ENCODE measurements at places on chromosomes 5 and 9.

DNA sequence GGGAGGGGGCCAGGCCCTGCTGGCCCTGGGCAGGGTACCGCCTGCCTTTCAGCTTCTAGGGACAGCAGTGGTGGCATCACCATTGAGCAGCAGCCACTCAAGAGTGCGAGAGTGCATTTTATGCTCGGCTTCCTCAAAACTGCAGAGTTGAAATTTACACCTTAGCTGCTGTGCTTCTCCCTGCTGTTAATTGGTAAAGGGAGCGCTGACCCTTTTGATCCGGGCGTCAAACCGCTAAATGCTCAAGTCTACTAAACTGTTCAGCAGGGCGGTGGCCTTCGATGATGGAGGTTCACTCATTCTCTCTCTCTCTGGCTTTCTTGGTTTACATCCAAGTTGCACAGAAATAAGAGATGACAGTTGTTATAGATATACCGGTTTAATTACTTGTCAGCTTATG, 368.6 kb upstream of the IRX2 start:
- DNase-seq = no peak

GRCh38 chr9:118366228-118366627, 662.0 kb downstream of the TLR4 start:
- no peak for DNase-seq

DNA sequence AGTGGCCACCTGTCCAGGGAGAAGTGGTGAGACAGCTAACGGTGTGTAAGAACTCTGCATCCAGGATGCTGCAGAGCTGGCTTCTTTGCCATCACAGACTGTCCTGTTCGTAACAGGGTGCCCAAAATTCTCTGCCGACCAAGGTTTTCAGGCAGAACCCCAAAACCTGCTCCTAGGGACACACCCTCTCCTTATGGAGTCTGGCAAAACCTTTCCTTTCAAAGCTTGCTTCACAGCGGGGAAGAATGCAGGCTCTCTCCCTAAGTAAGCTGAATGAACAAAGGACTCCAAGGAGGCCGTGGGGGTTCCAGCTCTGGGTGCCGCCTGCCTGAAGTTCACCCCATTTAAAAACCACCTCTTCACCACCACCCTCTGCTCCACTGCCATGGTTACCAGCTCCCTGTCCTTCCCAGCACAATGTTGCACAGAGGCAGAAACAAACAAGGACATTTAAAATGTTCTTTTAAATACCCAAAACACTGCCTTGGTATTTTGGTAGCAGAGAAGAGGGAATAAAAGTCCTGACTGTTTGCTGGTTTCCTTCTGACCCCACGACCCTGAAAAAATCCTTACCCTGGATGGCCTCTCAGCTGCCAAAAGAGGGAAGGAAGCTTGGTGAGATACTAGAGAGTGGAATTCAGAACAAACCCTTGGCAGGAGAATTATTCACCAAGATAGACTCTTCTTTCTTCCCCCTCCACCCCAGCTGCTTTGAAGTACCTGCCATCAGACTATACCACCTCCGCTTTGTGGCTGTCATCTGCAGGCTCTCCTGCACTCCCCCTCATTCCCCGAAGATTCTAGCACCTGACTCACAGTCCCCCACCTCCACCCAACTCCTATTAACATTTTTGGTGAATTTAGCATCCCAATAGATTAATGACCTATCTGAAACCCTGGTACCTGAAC, 7.1 kb upstream of the KLF9 start:
- DNase-seq = peak; percentile 51

DNA sequence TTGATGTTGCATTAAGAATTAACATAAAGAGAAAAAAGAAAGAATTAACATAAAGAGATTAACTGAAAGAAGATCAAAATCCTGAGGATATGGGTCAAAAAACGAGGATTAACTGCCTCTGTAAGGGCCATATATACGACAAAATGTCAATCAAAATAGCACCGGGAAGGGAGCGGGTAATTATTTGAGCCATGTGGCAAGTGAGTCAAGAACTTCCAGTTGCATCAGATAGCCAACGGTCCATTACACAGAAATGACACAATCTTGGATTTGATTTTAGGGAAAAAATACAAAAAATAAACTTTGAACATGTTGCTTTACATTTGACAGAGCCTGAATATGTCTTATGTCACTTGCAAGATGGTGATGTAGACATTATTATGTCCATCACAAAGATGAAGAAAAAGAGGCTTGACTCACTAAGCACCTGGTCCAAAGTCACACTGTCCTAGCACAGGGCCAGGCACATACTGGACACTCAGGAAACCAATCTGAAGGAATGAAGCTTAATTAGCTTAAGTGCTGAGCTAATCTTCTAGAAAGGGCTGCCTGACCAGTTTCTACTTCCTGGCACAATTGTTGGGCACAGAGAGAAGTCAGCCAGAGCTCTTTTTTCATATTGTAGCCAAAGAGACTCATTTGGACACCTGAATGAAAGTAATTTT, 273.2 kb upstream of the PAPPA start:
- DNase-seq = no peak

- no peak for DNase-seq
These were observed 34.8 kb downstream of the THBS4 start for GRCh38 chr5:80069918-80070318.

DNA sequence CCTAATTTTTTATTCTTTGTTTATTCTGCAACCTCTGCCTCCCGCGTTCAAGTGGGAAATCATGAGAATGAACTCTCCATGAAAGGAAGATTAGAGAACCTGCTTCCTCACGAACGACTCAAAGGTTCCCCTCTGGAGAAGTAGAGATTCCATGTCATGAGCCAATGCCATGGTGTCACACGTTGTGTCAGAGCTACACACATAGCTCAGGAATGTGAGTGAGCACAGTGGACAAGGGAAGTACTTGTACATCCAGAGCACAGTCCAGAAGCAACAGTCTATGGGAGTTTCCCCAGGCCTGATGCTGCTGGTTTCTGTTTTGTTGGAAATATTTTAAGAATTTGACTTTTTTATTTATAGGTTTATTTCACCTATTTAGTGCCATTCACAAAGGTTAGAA, 26.8 kb upstream of the PPP2CA start:
- peak; percentile 24 for DNase-seq

- DNase-seq = no peak
These were observed 15.7 kb downstream of the BRD3OS start for GRCh38 chr9:134040781-134041648.

DNA sequence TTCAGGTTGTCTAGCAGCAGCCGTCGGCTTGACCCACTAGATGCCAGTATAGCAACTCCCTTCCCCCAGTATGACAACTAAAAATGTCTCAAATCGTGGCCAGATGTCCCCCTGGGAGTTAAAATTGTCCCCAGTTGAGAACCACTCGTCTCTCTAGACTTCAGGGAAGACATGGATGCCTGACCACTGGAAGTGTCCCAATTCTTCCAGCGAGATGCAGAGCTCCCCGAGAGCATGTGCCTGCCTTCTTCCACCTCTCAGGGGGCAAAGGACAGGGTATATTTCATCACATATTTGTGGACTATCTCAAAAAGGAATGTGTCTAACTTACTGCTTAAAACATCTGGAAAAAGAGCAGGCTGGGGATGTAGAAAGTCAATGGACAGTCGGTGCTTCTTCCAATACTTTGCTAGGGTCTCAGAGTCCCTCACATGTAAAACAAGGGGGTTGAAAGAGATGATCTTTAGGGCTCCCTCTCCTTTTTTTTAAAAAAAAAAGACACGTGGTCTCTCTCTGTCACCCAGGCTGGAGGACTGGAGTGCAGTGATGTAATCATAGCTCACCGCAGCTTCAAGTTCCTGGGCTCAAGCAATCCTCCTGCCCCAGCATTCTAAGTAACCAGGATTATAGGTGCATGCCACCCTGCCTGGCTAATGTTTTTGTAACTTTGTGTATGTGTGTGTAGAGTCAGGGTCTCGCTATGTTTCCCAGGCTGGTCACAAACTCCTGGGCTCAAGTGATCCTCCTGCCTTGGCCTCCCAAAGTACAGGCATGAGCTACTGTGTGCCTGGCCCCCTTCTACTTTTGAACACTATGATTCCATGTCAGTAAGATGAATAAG, 190.6 kb downstream of the DAB2IP start:
- no peak for DNase-seq

- no peak for DNase-seq
These were observed 78.1 kb downstream of the ADAMTS2 start for GRCh38 chr5:179267071-179267670.

GRCh38 chr5:159663986-159664385, 252.3 kb upstream of the ADRA1B start:
- no peak for DNase-seq

- DNase-seq = no peak
These were observed 43.2 kb downstream of the NPR3 start for GRCh38 chr5:32754284-32754683.

DNA sequence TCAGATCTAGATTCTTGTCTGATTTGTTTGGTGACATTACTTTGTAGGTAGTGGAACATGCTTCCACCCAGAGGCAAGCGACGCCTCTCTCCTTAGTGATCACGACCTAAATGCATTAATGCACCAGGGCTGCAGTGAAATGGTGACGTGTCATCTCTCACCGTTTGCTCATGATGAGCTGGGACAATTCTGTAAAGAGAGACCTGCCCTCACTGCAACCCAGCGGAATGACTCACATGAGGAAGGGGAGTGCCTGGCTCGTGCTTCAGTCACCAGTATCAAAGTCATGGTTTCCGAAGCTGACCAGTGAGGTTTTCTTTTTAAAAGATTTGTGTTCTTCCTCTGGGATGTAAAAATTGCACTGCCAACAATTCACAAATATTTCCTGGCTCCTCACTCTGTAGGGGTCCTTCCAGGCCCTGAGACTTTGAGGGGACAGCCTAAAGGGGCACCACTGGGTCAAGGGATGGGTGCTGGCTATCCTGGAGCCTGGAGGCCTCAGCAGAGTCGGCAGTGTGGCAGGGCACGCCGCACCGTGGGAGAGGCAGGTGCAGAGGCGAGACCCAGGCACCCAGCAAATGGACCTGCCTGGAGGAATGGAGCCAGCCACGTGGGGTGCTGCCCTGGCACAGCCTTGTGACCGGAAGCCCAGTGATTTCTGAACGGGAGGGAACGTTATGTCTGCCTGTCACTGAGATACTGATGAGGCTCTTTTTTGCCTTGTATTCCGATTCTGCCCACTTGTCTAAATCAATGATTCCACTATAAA, 17.3 kb downstream of the QSOX2 start:
- DNase-seq = no peak

DNA sequence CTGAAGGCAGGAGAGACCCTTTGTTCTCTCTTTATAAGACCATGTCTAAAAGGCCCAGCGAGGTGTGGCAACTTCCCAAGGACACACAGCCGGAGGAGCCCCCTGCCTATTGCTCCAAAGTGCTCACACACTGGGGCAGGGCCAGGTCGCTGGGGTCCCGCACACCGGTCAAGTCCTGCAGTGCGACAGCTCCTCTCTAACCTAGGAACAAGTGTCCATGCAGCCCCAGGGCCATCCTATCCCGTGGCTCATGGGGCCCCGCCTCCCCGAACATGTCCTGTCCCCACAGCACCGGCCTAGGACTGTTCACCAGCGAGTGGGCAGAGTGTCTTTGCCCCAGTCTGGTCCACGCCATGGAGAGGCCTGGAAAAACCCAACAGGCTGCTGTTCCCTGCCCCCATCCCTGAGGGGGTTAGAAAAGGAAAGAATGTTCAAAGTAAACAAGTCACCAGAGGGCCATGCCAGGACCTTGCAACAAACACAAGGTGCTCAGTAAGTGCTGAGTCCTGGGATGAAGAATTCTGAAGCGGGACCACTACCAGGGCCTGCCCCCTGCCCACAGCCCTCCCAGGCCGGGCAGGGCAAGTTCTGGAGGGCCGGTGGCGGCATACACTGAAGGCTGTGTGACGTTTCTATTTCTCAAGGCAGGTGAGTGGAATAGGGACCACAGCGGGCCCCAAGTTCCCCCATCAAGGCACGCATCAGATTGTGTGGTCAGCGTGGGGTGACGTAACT, 938 bp downstream of the NINJ1 start:
- DNase-seq = no peak

GRCh38 chr9:93090091-93090655, 5.8 kb upstream of the CARD19 start:
- no peak for DNase-seq

GRCh38 chr5:8884029-8884428, 661.8 kb downstream of the SEMA5A start:
- no peak for DNase-seq

GRCh38 chr5:14946815-14947620, 75.4 kb upstream of the ANKH start:
- DNase-seq = peak; percentile 50

DNA sequence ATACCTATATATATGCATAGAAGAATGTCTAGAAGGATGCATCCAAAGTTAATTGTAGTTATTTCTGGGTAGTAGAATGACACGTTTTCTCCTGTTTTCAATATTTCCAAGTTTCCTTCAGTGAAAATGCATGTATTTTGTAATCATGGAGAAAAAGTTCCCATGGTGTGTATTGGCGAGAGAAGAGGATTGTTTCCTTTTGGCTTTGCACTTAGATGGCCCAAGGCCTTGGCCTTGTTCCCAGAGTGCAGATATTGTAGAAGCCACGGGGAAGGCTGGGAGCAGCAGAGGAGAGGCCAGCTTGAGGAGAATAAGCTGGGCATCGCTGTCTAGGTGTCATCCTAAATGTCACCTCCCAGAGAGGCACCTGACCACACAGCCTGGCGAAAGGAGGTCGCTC, 44.0 kb downstream of the IRF1 start:
- peak; percentile 76 for DNase-seq

- no peak for DNase-seq
These were observed 43.0 kb downstream of the IL31RA start for GRCh38 chr5:55894135-55894534.

GRCh38 chr9:73541923-73542322, 390.3 kb downstream of the ANXA1 start:
- DNase-seq = no peak

DNA sequence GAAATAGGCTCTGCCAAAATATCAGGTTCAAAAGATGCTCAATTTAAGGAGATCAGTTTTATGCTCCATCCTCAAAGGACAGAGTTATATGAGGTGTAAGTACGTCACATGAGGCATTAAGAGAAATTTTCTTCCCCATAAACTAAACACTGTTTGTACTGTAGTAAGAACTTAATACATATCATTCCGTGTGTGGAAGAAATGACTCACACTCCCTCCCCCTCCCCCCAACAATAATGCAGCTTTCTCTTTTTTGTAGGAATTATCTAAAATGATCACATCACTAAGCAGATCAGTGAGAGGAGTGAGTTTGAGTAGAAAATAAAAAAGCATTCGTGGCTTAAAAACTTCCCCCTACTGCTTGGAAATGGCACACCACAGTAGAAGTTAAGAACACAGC, 2.2 kb downstream of the CDH12 start:
- DNase-seq = no peak

- no peak for DNase-seq
These were observed 1.9 kb upstream of the FIBCD1 start for GRCh38 chr9:130940693-130941576.

DNA sequence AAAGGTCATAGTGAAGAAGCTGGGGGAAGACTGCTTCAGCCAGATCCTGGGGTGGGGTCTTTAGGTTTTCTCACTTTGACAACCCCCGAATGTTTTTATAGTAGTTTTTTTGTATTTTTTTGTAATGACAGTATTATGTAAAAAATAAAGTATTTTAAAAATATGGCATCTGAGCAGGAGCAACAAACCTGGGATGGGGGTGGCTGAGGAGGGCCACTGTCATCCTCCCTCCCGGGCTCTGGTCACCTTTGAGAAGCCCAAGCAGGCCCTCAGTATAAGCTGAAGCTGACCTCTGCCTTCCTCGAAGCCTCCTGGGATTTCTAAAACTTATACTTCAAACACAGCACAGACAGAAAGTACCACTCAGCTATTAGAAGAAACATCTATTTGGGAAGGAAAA, 8.7 kb downstream of the DNAJB5 start:
- no peak for DNase-seq

All from myocyte (in vitro differentiated cells).